ENCODE measurements at places on chromosomes 7 and 10.

GRCh38 chr7:154841731-154842331 lies 161.1 kb downstream of the PAXIP1 start:
- no peak for DNase-seq

- DNase-seq, result no peak
These were observed 15.6 kb downstream of the RHEB start for GRCh38 chr7:151503902-151504714.

DNA sequence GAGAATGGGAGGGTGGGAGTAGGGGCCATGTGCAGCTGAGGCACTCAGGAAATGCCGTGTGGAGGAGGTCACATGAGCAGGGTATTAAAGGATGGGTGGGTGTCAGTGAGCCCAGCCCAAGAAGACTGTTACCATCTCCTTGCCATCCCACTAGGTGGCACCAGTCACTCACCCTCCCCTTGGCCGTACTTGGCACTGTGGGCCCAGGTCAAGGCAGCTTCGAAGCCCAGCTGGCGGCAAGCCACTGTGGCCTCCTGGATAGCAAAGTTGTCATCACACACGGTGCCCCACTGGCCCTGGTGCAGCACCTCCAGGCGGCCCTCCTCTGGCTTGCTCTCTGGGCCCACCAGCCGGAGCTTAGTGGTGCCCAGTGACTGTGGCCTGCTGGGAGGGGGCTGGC lies 5.4 kb downstream of the LOXL4 start:
- DNase-seq, result no peak

DNA sequence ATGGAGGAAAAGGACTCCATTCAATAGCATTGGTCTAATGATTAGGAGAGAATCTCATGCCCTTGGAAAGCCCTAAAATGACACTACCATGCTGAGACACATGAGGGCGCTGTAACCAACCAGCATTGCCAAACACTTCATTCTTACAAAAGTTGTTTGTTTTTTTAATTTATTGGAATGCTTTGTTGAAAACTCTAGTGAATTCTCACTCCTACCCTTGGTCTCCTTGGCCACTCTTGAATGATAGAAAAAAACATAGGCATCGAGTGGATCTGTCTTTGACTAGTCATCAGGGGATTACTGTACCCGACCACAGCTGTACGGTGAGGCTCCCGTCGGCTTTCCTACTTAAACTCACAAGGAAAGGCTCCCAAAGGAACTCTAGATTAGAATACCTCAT lies 29.3 kb upstream of the ADD3 start:
- peak; percentile 34 for DNase-seq

GRCh38 chr10:20247891-20248708 lies 431.9 kb downstream of the PLXDC2 start:
- DNase-seq, result no peak

GRCh38 chr10:112389271-112389822 lies 15.4 kb downstream of the ACSL5 start:
- DNase-seq, result no peak

- DNase-seq, result no peak
These were observed 858.5 kb downstream of the KCNMA1 start for GRCh38 chr10:76778914-76779795.

GRCh38 chr7:128027485-128027980 lies 3.7 kb downstream of the LRRC4 start:
- no peak for DNase-seq

- no peak for DNase-seq
These were observed 103.5 kb upstream of the CCDC6 start for GRCh38 chr10:60009710-60010383.

- no peak for DNase-seq
These were observed 53.2 kb downstream of the ELFN1 start for GRCh38 chr7:1723254-1723653.

Data from activated naive CD4-positive, alpha-beta T cell (primary cell).